ENCODE measurements at places on chromosomes 11 and 22.

DNA sequence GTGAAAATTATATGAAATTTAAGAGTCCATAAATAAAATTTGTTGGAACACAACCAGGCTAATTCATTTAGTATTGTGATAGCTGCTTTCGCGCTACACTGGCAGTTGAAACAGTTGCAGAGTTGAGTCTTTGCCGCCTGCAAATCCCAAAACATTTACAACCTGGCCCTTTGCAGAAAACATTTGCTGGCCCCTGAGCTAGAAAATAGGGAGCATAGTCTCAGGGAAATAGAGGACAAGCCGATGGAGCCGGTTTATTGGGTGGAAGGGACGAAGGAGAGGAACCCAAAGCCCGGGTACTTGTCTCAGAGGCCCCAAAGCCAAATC is 527 bp upstream of the SAC3D1 start:
- no peak for DNase-seq

DNA sequence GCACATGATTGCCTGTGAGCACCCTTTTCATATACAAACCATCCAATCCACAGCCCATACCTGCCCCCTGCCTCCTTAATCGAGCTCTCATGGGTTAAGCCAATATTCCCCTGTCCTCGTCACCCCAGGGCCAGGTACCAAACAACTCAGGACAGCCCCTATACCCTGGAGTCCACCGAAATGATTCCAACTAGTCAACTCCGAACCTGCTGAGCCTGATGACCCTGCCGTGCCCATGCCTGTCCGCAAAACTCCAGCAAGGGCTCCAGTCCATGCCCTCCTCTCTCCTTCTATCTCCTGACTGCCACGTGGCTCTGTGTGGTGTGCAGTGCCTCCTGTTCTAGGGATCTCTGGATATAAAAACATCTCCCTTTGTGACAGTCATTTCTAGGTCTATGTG is 35.5 kb upstream of the SYT13 start:
- DNase-seq, result no peak

DNA sequence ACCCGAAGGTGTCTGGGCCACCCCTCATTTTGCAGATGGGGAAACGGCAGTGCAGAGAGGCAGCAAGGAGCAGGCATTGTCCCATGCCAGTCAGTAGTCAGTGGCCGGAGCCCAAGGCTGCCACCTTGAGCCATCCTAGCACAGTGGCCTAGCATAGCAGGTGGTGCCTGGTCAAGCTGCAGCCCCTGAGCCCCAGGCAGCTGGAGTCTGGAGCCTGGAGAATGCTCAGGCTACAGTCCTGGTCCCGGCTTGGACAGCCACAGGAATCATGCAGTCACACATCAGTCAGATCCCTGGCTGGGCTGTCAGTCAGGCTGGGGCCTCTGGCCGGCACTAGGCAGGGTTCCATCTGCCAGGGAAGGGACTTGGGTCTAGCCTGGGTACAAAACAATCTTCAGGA is 18.6 kb downstream of the KCNC1 start:
- DNase-seq, result no peak

- no peak for DNase-seq
Observed at GRCh38 chr11:98100689-98101088, 920.1 kb upstream of the CNTN5 start.

DNA sequence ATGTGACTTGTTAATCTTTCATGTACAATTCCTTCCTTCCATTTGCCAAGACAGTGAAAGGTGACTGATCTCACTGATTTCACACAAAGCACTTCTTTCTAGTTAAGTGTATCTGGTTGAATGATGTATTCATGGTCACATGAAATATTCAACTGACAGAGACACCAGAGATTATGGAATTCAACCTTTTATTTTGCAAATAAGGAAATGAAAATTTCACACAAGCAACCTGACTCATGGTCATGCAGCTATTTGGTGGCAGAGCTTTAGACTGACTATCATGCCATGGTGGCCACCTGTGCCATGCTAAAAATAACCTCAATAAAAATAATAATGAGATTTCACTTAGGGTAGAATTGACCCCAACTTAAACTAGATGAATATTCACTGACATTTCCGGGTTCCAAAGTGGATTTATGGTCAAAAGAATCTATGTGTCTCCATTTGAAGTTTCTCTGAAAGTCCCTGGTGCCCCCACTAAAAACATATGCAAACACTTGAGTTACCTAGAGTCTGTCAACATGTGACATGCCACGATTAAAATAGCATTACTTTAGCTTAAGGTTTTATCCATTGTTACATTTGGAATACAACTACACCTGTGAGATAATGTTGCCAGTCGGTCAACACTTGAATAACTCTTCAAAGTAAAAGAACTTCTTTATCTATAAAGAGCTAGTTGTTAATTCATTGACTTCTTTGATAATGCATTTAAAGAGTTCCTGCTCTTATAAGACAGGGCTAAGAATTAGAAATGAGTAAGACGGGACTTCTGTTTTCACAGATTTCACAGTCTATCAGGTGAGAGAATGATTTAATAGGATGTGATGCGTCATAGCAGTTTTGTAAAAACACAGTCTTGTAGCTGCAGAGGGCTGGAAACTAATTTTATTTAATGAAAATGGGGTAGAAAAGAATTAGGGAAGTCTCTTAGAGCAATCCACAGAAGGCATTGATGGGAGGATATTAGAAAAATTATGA is 94.6 kb upstream of the OR9G4 start:
- DNase-seq, result no peak

- no peak for DNase-seq
Observed at GRCh38 chr22:17164392-17165024, 5.4 kb upstream of the HDHD5 start.

DNA sequence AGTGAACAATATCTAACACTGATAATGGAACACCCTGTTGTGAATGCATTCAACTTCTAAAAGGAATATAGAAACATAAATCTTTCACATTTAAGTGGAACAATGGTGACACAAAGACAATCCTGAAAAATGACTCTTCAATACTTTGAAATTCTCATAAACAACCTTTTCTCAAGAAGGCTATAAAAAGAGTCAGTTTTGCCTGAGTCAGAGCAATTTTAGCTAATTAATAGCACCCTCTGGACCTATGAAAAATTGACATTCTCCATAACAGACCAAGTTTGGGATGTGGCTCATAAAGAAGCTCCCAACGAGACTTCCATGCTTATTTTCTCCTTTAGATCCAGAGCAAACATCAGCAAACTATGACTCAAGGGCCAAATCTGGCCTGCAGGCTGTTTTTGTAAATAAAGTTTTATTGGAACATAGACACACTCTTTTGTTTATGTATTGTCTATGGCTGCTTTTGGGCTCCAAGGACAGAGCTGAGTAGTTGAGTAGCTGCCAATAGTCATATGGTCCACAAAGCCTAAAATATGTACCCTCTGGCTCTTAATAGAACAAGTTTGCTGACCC is 108.0 kb downstream of the MAML2 start:
- no peak for DNase-seq

DNA sequence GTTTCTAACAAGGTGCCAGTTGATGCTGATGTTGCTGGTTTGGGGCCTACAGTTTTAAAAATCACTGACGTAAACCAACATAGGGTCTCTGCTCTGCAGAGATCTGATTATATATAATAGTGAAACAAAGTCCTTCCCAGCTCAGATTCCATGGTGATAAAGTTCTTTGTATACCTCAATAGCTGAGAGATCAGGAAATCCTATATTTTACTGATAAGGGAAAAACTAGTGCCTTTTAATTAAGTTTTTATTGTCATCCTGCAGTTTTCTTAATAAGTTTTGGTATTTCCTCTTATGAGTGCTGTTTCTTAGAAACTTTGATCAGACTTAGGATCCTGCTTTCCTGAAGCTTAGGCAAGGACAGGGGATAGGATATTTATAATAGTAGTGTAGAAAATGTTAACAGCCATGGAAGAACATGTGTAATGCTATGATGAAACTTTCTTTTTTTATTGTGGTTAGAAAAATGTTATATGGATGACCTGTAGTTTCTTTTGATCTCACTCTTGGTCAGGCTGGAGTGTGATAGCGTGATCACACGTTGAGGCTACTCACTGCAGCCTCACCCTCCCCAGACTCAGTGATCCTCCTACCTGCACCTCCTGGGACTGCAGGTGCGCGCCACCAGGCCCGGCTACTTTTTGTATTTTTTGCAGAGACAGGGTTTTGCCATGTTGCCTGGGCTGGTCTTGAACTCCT is 14.1 kb downstream of the CAPRIN1 start:
- DNase-seq, result no peak

DNA sequence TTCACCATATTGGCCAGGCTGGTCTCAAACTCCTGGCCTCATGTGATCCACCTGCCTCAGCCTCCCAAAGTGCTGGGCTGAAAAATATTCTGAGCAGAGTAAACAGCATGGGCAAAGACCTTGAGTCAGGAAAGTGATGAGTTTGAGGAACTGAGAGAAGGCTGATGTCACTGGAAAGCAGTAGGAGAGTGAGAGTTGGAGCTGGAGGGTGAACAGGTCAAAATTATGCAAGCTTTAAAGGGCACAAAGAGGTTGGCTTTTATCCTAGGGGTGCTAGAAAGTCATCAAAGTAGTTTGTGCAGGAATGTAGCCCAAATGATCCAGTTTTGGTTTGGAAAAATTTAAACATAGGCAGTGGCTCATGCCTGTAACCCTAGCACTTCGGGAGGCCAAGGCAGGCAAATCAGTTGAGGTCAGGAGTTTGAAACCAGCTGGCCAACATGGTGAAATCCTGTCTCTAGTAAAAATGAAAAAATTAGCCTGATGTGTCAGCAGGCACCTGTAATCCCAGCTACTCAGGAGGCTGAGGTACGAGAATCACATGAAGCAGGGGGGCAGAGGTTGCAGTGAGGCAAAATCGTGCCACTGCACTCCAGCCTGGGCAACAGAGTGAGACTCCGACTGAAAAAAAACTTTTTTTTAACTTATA is 44.7 kb upstream of the CXCR5 start:
- no peak for DNase-seq

DNA sequence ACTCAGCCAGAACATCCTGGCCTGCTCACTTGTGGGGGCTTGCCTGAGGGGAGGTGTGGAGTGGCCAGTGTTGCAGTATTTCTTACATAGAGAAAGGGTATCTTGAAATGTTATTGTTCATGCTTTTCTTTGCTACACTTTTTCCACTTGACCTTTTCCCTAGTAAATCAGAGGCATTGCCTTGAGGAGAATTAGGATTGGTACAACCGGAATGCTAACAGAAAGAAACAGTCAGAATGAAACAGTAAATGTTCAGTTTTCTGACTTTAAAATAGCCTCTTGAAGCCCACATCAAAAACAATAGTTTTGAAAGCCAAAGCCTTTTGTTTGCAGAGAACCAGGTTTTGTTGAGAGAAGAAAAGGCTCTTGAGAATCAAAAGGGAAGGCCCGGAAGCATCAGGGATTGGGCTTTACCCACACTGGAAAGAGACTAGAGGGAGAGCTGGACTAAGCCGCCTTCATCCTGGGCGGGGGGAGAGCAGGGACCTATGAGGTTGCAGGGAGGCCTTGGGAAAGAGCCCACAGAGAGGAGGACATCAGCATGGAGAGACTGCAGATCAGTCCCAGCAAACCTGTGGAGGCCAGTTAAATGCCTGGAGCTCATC is 12.4 kb downstream of the ADM start:
- no peak for DNase-seq

GRCh38 chr11:15258433-15259165 is 143.9 kb downstream of the INSC start:
- DNase-seq, result no peak

DNA sequence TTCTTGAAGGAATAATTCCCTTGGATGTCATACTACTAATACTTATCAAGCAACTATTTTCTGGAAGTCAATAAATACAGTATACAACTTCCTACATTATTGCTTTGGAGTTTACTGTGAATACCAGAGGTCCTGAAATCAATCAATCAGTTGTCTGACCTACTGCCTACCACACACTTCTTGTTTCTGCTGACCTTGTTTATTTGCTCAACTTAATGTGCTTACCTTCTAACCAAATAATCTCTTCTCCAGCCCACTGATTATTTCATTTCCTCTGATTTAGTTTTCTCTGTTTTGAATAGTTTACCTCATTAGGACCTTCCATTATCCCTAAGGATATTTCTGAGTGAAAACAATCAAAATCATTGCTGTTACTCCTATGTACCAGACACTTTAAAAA is 523.6 kb upstream of the ARHGAP42 start:
- no peak for DNase-seq

- DNase-seq, result no peak
Observed at GRCh38 chr22:21012446-21013407, 2.2 kb upstream of the P2RX6 start.

DNA sequence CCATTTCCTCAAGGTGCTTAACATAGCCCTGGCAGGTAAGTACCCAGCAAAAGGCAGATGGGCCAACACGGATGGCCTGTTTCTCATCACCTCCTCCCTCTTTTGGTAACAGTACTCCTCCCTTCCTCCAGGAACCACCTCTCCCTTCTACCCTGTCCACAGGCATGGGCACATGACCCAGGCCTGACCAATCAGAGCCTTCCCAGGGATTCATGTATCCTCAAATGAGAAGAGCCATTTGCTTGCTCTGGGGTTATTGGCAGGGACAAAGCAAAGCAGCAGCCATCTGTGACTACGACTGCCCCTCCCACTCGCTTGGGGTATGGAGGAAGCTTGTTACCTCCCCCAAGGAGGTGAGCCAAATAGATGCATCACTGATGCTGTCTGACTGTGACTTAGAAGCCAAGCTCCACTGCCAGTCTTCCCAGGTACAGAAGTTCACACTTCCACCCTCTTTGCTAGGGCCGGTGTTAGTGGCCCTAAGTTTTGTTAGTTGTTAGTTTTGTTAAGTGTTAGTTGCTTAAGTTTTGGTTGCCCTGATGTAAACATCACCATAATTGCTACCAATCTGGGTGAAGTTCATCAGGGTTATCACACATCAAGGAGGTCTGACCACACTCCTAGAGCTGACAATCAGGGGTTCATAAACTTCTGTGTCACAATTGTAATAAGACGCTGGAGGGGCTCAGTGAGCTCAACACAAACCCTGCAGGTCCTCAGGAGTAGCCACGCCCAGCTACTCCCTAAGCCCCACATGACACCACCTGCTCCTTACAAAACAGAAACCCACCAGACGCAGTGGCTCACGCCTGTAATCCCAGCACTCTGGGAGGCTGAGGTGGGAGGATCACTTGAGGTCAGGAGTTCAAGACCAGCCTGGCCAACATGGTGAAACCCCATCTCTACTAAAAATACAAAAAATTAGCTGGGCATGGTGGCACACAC is 57.3 kb downstream of the ARFGAP3 start:
- no peak for DNase-seq

GRCh38 chr22:41177622-41178424 is 27.3 kb upstream of the L3MBTL2 start:
- no peak for DNase-seq

DNA sequence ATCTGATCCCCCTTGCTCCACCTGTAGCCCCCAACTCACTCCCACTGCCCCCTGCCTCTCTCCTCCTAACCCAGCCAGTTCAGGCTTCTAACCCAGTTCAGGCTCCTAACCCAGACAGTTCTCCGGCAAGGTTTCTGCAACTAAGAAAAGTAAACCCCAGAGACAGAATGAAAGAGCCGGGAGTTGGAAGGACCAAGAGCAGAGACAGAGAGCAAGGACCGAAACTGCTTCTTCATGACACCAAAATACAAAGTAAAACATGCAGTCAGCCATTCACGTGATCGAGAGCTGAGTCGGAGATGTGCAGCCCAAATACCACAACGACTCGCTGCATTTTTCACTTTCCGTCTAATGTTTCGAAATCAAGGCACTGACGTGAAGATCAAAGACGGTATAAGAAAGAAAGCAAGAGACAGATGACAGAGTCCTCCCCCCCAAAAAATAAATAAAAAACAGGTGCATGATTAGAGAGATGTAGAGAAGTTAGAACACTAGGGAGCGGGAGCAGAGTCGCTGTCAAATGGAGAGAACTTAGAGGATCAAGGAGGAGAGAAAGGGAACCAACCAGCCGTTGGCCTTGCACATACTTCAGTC is 884 bp downstream of the IL10RA start:
- no peak for DNase-seq

GRCh38 chr11:5803982-5804381 is 4.7 kb upstream of the OR52N2 start:
- DNase-seq, result no peak
